Vagina (tissue), 2 donors: ENCODE measurements at places on chromosomes 1 and 21.

DNA sequence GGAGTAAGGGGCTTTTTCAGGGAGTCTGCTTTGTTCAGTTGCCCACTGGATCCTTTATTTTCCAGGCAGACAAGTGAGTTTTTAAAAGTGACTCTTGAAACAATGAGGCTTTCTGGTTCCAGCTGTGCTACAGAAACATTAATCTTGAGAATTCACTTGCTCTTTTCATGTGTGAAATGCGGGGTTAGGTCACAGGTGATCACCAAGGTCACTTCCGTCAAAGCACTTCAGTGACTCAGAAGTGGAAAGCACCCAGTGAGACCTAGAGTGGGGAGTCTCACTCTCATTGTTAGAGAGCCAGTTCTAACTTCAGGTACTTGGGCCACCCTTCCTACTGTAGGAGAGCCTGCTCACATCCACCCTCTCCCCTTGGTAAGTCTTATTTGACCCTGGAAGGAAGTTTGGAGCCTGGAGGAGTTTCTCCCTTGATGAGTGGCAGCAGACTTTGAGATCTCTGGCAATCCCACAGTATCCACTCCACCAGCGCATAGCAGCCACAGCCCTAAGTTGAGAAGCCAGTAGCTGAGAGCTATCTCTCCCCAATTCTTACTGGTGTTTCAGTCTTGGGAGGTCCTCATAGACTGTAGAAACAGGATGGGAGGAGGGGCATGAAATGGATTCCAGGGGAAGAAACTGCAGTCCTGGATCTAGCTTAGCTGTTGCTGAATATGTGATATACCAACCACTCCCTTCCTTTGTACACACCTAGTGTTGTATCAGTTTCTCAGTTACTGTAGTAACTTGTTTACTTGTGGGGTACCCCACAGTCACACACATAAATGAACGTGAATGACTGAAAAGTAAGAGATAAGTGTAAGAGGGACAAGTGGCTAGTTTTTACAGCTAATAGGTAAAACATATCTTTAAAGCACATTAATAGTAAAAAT is 3.1 kb downstream of the TACSTD2 start:
- DNase-seq: no peak

GRCh38 chr1:113275083-113275482 is 115.2 kb upstream of the MAGI3 start:
- no peak for DNase-seq

GRCh38 chr1:207103892-207104373 is at the start of gene C4BPA:
Gene C4BPA, plus strand, starts transcription at chr1:207104233. Its CDS starts 8,793 bp downstream, at chr1:207113026.
- DNase-seq: no peak

GRCh38 chr1:16922885-16923431 is 1.2 kb downstream of the CROCC start:
- DNase-seq: no peak

DNA sequence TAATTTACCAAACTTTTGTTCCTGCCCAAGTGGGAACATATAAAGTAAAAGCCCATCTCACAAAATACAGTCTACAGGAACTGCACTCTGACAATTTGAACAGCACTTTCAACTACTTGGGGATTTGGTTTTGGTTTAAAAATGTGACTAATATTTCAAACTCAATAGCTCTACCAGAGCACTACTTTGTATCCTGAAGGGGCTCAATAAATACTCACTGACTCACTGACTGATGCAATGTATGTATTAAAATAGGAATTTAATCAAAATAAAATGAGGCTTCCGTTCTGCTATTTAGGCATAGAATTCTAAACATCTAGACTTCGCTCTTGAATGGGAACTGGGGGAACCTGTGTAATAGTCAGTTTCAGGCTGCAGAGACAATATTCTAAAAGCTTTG is 21.9 kb downstream of the EFCAB14 start:
- DNase-seq: no peak

GRCh38 chr1:191290441-191290840 is 812.8 kb upstream of the BRINP3 start:
- DNase-seq: no peak

DNA sequence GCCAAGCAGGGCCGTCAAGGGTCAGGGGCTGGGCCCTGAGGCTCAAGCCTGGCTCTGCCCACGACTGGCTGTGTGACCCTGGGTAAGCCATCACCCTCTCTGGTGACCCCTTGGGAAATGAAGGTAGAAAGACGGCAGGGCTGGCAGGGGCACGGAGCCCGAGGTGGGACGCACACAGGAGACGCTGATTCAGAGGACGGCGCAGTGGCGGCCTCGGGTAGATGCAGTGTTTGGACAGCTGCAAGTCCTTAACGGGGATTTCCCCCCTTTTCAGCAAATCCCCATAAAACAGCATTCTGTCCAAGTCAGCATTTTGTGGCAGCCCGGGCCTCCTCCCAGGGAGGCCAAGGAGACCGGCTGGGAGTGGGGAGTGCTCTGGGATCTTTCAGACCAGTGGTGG is 16.7 kb downstream of the COL8A2 start:
- DNase-seq: no peak

DNA sequence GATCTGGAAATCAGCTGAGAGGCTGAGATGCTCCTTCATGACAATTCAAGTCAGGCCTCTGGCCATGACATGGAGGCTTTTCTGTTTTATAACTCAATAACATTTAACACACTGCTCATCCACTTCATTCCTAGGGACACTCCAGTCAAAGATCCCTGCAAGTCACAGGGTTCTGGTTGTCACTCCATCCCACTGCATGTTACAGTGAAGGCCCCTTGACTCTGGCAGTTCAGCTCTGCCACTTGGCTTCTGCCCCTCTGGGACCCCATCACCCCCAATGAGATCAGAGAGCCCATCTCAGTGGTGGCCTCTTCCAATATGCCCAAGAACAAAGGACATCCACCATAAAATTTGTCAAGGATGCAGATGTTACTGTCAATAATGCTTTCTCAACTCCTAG is 10.0 kb upstream of the FAM110D start:
- no peak for DNase-seq

- DNase-seq: no peak
Observed at GRCh38 chr1:28193701-28194161, 17.2 kb upstream of the PTAFR start.

GRCh38 chr1:246875041-246876026 is 56.4 kb downstream of the AHCTF1 start:
- DNase-seq: no peak

- no peak for DNase-seq
Observed at GRCh38 chr1:94734963-94735901, 84.9 kb upstream of the SLC44A3 start.

GRCh38 chr1:30966690-30967369 is 58.3 kb upstream of the SDC3 start:
- DNase-seq: no peak

GRCh38 chr1:101299710-101300109 is 62.9 kb downstream of the S1PR1 start:
- DNase-seq: no peak

DNA sequence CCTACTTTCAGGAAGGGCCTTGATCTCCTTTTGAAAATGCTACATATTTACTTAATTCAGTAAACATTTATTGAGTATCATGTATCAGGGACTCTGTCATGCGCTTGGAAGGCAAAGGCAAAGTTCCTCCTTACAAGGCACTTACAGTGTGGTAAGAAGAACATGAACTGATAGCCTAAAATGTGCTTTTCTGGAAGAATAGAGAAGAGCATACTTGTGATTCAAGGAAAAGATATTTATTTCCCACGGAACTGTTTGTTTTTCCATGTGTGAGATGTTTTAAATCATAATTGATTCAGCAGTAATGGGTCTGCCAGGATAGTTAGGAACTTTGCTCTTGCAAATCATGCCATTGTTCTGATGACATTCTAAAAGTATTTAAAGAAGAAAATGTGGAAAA is 110.1 kb upstream of the ZNHIT6 start:
- no peak for DNase-seq

- DNase-seq: no peak
Observed at GRCh38 chr1:67784545-67785186, 48.6 kb downstream of the GNG12 start.
